Fibroblast of skin of back (primary cell): ENCODE measurements at places on chromosomes 2 and 18.
A peak's percentile ranks its signal among the peaks of the same experiment; 100 is the strongest.

DNA sequence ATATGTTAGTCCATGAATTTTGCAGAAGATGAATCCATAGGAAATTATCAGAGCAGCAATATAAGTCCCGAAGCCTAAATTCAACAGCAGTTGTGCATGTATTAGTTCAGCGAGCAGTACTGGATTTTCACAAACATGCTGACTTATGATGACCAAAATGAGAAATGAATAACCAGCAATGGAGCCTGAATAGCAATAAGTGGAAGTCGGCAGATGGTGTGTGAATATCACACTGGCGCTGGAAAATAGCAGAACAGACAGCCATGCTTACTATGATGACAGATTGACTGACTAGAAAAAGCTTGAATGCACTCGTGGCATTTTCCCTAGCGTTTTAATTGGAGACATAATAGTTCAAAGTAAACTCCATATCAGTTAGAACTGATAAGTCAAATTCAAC, 1114.5 kb downstream of the DSC3 start:
- no peak for DNase-seq

- no peak for DNase-seq
Observed at GRCh38 chr2:218332920-218333645, 23.6 kb upstream of the CATIP start.

- DNase-seq = no peak
Observed at GRCh38 chr2:151977631-151978030, 121.2 kb downstream of the CACNB4 start.

GRCh38 chr2:144546933-144547332, 27.0 kb upstream of the ZEB2 start:
- DNase-seq = peak; percentile 83

DNA sequence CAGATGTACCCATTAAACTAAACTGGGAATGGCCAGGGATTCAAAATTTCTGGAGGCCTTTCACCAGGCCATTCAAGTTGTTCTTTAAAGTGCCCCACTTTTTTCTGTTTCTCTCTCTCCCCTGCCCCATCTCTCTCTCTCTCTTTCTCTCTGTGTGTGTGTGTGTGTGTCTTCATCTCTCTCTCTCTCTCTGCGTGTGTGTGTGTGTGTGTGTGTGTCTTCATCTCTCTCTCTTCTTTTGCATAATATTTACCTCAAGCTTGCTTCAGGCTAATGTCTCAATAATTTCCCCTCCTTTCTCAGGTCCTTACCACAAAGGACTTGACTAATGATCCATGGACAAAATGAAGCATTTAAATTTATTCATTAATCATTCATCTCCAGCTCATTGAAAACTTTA, 164.2 kb upstream of the KLHL14 start:
- no peak for DNase-seq

DNA sequence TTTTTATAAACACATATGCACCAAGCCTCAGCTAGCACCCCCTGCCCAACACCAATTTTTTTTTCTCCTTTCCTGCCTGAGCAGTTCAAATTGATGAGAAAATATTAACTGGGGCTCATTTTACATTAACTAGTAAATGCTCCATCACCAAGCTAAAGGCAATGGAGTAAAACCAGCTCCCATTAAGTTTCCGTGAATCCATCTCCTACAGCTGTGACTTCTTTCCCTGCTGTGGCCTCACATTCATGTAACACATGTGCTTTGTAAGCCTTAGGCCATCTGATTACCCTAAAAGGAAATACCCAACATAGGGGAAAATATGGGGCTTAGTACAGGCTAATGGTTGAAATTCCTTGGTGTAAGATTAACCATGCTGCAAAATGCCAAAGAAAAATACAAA, 60.8 kb downstream of the DNER start:
- DNase-seq = no peak

DNA sequence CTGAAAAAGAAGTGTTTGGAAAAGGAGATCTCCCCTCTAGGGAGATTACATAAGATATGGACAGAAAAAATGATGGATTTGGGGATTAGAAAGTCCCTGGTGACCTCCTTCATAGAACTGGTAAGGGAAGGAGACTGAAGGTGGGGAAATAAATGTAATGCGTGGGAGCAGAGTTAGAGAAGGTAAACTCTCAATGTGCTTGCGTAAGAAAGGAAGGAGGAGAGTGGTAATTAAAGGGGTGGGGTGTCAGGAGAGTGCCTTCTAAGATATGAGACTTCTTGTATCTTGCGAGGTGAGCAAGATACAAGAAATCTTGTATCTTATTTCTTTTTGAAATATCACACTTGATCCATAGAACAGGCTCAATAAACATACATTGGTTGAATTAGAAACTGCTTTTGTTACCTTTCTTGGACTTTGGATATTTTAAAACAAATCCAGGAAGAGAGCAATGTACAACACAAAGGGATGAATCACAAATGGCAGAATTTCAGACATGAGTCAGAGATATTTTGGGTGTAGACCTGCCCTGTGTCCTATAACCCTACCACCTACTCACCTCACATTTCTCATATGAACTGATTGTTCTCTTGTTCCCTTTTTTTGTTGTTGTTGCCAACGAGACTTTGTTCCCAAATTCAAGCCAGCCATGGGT, 342.4 kb downstream of the INSIG2 start:
- DNase-seq = peak; percentile 74

- DNase-seq = no peak
Observed at GRCh38 chr2:105739944-105740530, 4.7 kb upstream of the NCK2 start.
